Endothelial cell (in vitro differentiated cells): ENCODE measurements at places on chromosomes 12 and 14. TPM values are rescaled to one million over a fixed set of nuclear protein-coding genes. Genes with fewer than 3 reads are reported as not detected.

GRCh38 chr12:116319898-116320621 is 42.6 kb upstream of the MED13L start:
- DNase-seq: no peak
- no peaks in the 10 kb centered on the region for H3K4me1 ChIP-seq
- H3K27ac ChIP-seq: no peak overlapping the region
- peaks cover 2% of the 10 kb centered on the region for H3K27me3 ChIP-seq
- H3K4me3 ChIP-seq: no peak overlapping the region
- no peaks in the 10 kb centered on the region for H3K36me3 ChIP-seq

DNA sequence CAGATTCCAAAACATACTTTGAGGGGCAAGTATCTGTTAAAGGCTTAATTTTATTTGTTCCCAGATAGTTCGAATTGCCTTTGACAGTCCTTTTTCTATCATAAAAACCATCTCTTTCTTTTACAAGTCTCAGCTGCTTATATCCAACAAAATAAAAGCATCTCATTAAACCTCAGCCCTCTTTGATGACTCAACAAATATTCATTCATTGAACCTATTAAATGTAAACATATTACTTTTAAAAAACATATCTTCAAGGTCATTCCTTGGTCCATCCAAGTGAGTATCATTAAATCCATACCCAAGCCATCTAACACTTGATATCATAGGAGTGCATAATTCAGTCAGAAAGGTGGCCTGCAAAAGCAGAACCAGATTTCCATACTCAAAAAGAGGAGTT is 154.6 kb upstream of the BCL2L14 start:
- H3K4me1 ChIP-seq: no peaks in the 10 kb centered on the region
- no peaks in the 10 kb centered on the region for H3K36me3 ChIP-seq
- H3K27ac ChIP-seq: no peak overlapping the region
- no peak for DNase-seq

- no peak for DNase-seq
- no peak overlapping the region for H3K27ac ChIP-seq
- no peaks in the 10 kb centered on the region for H3K27me3 ChIP-seq
- H3K36me3 ChIP-seq: peaks cover 4% of the 10 kb centered on the region
- peak overlapping the region; percentile 88 for H3K4me3 ChIP-seq
Measured at GRCh38 chr14:49688701-49689030, 652 bp upstream of the POLE2 start.

GRCh38 chr12:106378788-106379187 is 21.2 kb downstream of the POLR3B start:
- no peak overlapping the region for H3K4me3 ChIP-seq
- H3K36me3 ChIP-seq: peaks cover 21% of the 10 kb centered on the region
- no peak for DNase-seq

- peaks cover 15% of the 10 kb centered on the region for H3K4me1 ChIP-seq
- H3K27me3 ChIP-seq: peaks cover 2% of the 10 kb centered on the region
- no peak overlapping the region for H3K27ac ChIP-seq
- no peak for DNase-seq
- peak overlapping the region; percentile 15 for H3K4me3 ChIP-seq
- H3K36me3 ChIP-seq: peaks cover 24% of the 10 kb centered on the region
Measured at GRCh38 chr12:57781801-57782200, 786 bp upstream of the TSFM start.

DNA sequence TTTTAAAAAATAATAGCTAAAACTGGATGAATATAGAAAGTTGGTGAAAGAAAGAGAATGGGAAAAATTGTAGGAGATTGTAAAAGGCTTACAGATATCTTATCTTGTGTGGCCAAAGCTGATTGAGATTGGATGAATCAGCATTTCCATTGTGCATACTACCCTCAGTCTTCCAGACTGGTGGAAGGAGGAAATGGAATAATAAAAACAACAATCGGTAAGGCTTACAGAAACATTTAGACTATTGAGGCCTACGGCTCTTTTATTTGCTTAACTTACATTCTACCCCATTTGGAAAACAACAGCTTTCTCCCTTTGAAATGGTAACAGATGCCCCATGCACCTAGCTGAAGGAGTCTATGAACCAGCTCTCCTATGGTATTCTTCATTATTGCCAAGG is 129.8 kb downstream of the PTPRB start:
- no peak overlapping the region for H3K4me3 ChIP-seq
- no peak for DNase-seq
- H3K27ac ChIP-seq: peak overlapping the region; percentile 85
- H3K36me3 ChIP-seq: peaks cover 13% of the 10 kb centered on the region
- H3K27me3 ChIP-seq: peaks cover 5% of the 10 kb centered on the region

DNA sequence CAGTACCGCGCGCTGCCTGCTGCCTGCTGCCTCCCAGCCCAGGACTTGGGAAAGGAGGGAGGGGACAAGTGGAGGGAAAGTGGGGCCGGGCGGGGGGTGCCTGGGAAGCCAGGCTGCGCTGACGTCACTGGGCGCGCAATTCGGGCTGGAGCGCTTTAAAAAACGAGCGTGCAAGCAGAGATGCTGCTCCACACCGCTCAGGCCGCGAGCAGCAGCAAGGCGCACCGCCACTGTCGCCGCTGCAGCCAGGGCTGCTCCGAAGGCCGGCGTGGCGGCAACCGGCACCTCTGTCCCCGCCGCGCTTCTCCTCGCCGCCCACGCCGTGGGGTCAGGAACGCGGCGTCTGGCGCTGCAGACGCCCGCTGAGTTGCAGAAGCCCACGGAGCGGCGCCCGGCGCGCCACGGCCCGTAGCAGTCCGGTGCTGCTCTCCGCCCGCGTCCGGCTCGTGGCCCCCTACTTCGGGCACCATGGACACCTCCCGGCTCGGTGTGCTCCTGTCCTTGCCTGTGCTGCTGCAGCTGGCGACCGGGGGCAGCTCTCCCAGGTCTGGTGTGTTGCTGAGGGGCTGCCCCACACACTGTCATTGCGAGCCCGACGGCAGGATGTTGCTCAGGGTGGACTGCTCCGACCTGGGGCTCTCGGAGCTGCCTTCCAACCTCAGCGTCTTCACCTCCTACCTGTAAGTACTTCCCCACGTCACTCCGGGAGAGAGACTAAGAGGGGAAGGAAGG is at the start of gene LGR5:
LGR5 (plus strand) TSS at position 186 of the 732 bp plus-strand sequence; CDS start at position 469, 283 bp downstream.
- peaks cover 23% of the 10 kb centered on the region for H3K36me3 ChIP-seq
- H3K27me3 ChIP-seq: peaks cover 15% of the 10 kb centered on the region
- peaks cover 15% of the 10 kb centered on the region for H3K4me1 ChIP-seq
- H3K4me3 ChIP-seq: peak within 1 kb of the TSS; percentile 91
- no peak within 1 kb of the TSS for H3K27ac ChIP-seq
- DNase-seq: peak; percentile 56

DNA sequence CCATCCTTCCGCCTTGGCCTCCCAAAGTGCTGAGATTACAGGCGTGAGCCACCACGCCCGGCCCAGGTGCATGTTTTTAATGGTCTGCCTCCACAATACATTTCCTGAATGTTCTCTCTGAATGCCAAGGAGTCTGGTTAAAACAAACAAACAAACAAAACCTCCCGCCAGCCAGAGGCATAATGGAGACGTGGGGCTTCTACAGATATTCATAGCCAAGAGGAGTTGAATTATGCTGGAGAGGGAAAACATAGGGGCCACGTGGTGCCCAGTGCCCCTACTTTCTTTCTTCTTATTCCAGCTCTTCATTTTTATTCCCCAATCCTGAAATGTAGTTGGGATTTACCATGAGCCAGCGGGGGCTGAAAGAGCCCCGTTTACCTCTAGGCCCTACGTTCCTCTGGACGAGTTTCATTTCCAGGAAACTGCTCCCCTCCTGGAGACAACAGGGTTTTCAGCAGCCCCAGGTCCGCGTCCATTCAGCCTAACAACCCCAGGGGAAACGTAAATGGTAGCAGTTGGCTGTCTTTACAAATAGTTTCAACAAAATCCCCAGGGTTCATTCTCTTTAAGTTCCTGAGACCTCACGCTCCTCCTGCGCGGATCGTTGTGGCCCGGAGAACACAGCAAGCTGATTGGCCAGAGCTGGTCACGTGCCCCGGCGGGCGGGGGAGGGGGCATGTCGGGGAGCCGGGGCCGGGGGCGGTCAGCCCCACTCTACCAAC is 108.5 kb upstream of the ESRRB start:
- peaks cover 2% of the 10 kb centered on the region for H3K27me3 ChIP-seq
- H3K27ac ChIP-seq: peak overlapping the region; percentile 53
- H3K4me1 ChIP-seq: no peaks in the 10 kb centered on the region
- peak; percentile 34 for DNase-seq
- H3K36me3 ChIP-seq: no peaks in the 10 kb centered on the region

RNASE4 gene
- total RNA-seq: 1.0 TPM

FZD10 gene
- not detected for total RNA-seq

CD163L1 gene
- total RNA-seq: 0.69 TPM

PGF gene
- 6.5 TPM for total RNA-seq
